Keratinocyte (primary cell): ENCODE measurements at places on chromosomes 7 and 10.
A peak's percentile ranks its signal among the peaks of the same experiment; 100 is the strongest.

DNA sequence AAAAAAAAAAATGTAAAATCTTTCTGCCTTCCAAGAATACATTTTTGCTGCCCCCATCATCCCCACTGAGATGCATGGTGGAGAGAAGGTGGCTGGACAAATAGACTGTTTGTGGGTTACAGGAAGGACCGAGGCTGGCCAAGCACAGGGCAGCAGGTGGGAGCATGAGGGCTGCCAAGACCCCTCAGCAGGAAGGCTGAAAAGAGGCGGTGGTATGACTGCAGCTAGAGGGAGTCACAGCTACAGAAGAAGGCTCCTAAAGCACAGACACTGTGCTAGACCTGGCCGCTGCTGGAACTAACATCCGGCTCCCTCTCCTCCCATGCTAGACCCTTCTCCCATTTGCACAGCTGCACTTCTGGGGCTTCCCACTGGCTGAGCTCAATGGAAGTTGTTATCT is 289.6 kb downstream of the TCERG1L start:
- H3K4me3 ChIP-seq = no peak overlapping the region
- no peaks in the 10 kb centered on the region for H3K36me3 ChIP-seq
- H3K27me3 ChIP-seq = no peaks in the 10 kb centered on the region
- no peak overlapping the region for H3K27ac ChIP-seq

DNA sequence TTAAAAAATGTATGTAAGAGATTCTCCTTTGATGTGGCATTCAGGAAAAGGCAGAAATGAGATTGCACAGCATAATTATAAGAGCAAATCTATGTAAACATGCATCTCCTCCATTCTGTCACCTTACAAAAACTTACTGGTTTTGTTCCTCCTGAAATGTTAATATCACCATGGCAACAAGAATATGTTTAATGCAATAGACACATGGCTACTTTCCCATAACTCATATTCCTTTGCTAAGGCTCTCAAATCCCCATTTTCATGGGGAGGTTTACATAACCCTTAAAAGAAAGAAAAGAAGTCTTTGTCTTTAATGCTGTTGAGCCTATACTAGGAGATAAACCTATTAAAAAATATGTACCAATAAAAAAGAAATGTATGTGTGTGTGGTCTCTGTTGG is 136.2 kb downstream of the ANK3 start:
- no peak overlapping the region for H3K4me3 ChIP-seq
- no peaks in the 10 kb centered on the region for H3K4me1 ChIP-seq
- no peak overlapping the region for H3K27ac ChIP-seq
- no peak for DNase-seq
- no peaks in the 10 kb centered on the region for H3K36me3 ChIP-seq

GRCh38 chr7:27269455-27269854 is 26.9 kb downstream of the EVX1 start:
- no peaks in the 10 kb centered on the region for H3K27me3 ChIP-seq
- no peak for DNase-seq
- H3K4me1 ChIP-seq = no peaks in the 10 kb centered on the region
- no peaks in the 10 kb centered on the region for H3K36me3 ChIP-seq
- H3K27ac ChIP-seq = no peak overlapping the region

DNA sequence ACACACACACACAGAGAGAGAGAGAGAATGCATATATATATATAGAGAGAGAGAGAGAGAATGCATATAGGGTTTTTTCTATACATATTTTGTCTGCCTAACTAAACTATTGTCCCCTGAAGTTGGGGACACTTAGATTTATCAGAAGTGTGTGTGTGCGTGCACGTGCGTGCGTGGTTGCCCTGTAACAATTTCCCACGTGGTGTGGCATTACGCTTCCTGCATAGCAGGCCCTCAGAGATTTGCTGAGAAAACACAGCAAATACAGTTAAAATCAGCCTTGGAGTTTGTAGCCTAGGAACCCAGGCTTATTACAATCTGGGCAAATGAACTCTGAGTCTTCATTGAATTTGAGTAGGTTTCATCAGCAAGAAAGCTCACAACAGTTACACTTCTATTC is 14.7 kb downstream of the RNF32 start:
- DNase-seq = no peak
- no peaks in the 10 kb centered on the region for H3K36me3 ChIP-seq
- no peak overlapping the region for H3K4me3 ChIP-seq
- H3K27me3 ChIP-seq = no peaks in the 10 kb centered on the region
- peaks cover 3% of the 10 kb centered on the region for H3K4me1 ChIP-seq

DNA sequence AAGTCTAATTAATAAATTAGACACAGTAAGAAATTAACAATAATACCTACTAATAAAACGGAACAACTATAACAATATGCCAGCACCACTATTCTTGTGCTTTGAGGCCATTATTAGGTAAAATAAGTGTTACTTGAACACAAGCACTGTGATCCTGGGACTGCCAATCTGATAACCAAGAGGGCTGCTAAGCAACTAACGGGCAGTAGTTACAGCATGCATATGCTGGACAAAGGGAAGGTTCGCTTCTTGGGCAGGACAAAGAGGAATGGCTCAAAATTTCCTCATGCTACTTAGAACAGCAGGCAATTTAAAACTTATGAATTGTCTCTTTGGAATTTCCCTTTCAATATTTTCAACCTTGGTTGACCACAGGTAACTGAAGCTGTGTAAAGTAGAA is 718.6 kb downstream of the SORCS3 start:
- no peak for DNase-seq
- H3K27me3 ChIP-seq = no peaks in the 10 kb centered on the region
- H3K36me3 ChIP-seq = no peaks in the 10 kb centered on the region
- no peak overlapping the region for H3K27ac ChIP-seq

GRCh38 chr7:95323410-95324129 is 762 bp downstream of the PON1 start:
- H3K4me3 ChIP-seq = no peak overlapping the region
- H3K27me3 ChIP-seq = peaks cover 12% of the 10 kb centered on the region
- H3K36me3 ChIP-seq = no peaks in the 10 kb centered on the region
- no peaks in the 10 kb centered on the region for H3K4me1 ChIP-seq
- no peak overlapping the region for H3K27ac ChIP-seq
- DNase-seq = no peak

DNA sequence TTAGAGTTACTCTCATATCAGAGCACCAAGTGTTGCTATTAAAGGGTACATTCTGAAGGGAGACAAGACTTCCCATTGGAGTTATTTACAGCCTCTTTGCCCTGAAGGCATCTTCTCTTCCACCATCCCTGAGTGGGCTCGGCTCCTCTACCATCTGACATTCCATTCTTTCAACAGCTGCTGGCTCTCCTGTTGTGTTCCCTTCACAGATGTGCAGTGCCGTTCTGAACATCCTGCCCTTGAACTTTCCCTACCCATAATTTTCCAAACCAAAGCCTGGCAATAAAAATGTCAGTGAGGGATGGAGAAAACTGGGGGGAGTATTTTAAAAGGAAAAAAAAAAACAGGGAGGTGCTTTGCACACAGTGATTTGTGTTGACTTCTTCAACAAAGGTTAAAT is 392.9 kb downstream of the KCNMA1 start:
- no peaks in the 10 kb centered on the region for H3K27me3 ChIP-seq
- peaks cover 9% of the 10 kb centered on the region for H3K4me1 ChIP-seq
- H3K27ac ChIP-seq = no peak overlapping the region
- H3K4me3 ChIP-seq = no peak overlapping the region

GRCh38 chr7:114112806-114113205 is 194.0 kb upstream of the PPP1R3A start:
- H3K27me3 ChIP-seq = no peaks in the 10 kb centered on the region
- no peaks in the 10 kb centered on the region for H3K4me1 ChIP-seq
- H3K4me3 ChIP-seq = no peak overlapping the region
- no peaks in the 10 kb centered on the region for H3K36me3 ChIP-seq

DNA sequence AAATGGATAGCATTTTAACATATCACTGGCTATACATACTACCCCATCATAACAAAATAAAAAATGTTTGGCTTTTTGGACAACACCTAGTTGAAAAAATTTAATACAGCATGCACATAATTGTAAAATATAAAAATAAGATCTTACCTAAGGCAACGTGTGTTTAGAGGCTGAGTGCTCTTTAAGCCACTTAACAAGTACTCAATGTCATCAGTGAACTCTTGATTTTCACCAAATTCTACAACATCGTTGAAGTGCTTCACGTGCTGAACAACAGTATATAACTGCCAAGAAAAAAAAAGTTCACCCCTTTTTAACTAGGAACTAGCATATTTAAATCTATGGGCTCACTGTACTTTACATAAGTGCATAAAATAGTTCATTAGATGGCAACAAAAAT is 49.5 kb downstream of the WAPL start:
- H3K27me3 ChIP-seq = no peaks in the 10 kb centered on the region
- H3K4me3 ChIP-seq = no peak overlapping the region
- no peak overlapping the region for H3K27ac ChIP-seq
- peaks cover 13% of the 10 kb centered on the region for H3K36me3 ChIP-seq
- H3K4me1 ChIP-seq = peaks cover 2% of the 10 kb centered on the region

- H3K27ac ChIP-seq = no peak overlapping the region
- no peaks in the 10 kb centered on the region for H3K4me1 ChIP-seq
- DNase-seq = no peak
- no peaks in the 10 kb centered on the region for H3K27me3 ChIP-seq
- H3K4me3 ChIP-seq = no peak overlapping the region
These were observed 66.5 kb downstream of the ANLN start for GRCh38 chr7:36456138-36456537.

DNA sequence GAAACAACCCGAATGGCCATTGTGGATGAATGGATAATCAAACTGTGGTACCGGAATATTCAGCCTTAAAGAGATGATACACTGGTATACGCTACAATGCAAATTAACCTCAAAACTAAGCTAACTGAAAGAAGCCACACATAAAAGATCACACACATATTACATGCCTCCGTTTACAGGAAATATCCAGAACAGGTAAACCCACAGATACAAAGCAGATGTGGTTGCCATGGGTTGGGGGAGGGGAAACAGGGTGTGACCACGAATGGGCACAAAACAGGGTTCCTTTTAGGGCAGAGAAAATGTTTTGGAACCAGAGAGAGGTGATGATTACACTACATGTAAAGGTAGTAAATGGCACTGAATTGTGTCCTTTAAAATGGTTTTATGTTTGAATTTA is 16.6 kb downstream of the ESYT2 start:
- H3K4me1 ChIP-seq = peaks cover 51% of the 10 kb centered on the region
- peaks cover 7% of the 10 kb centered on the region for H3K36me3 ChIP-seq
- H3K27ac ChIP-seq = no peak overlapping the region

GRCh38 chr10:23780331-23780730 is 341.5 kb downstream of the OTUD1 start:
- no peaks in the 10 kb centered on the region for H3K4me1 ChIP-seq
- DNase-seq = no peak
- no peak overlapping the region for H3K4me3 ChIP-seq
- no peaks in the 10 kb centered on the region for H3K36me3 ChIP-seq

GRCh38 chr7:127107601-127108007 is 145.1 kb downstream of the GRM8 start:
- no peaks in the 10 kb centered on the region for H3K4me1 ChIP-seq
- no peaks in the 10 kb centered on the region for H3K27me3 ChIP-seq
- DNase-seq = peak; percentile 4

DNA sequence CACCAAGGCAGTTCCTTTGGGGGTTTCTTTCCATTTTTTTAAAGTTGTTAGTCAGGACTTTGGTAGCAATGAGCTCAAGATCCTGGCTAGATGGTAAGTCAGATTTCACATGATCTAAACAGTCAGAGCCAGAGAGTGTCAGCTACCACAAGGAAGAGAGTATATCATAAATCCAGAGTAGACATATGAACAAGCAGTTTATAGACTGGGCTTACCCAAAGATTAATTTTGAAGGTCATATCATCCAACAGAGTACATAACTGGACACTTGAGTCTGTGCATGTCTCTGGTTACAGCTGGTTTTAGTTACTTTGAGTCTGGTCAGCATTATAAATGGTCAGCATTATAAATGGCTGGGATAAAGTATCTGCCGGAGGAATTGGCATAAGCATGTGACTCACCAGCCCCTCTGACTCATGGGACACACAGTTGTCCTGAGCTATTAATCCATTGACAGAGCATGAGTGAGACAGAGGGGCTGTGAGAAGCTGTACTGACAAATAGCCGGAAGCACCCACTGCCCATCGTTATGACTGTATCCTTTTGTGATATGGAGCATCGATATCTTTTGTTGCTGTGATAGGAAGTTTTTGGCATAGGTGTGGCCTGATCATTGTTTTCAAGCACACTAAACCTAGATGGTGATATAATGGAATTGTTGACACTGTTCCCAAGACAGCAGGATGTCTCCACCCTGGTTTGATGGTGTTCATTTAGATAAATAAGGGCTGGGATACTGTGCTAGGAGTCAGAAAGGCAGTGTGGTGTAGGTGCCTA is 19.3 kb downstream of the PPP1R3C start:
- H3K4me1 ChIP-seq = peaks cover 45% of the 10 kb centered on the region
- peak overlapping the region; percentile 66 for H3K27ac ChIP-seq
- no peaks in the 10 kb centered on the region for H3K27me3 ChIP-seq

DNA sequence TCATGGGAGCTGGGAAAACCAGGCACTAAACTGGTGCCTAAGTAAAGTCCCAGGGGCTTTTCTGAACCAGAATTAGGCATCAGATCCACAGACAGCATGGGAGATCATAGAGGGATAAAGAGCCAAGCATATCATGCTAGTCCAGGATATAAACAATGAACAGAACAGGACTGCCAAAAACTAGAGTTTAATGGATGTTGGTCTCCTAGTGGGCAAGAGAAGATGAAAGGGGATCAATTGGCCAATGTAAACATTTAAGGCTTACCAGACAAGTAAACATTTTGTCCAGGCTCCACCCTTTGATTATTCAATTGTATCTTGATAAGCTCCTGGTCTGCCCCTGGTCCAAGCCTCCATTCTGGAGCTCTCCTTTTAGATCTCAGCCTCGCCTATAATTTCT is 18.9 kb downstream of the MACC1 start:
- no peak for DNase-seq
- peaks cover 30% of the 10 kb centered on the region for H3K4me1 ChIP-seq

GRCh38 chr7:135109976-135110375 is 37.9 kb upstream of the TMEM140 start:
- no peaks in the 10 kb centered on the region for H3K27me3 ChIP-seq
- no peaks in the 10 kb centered on the region for H3K4me1 ChIP-seq
- no peaks in the 10 kb centered on the region for H3K36me3 ChIP-seq
- H3K4me3 ChIP-seq = no peak overlapping the region

- no peaks in the 10 kb centered on the region for H3K36me3 ChIP-seq
- peaks cover 7% of the 10 kb centered on the region for H3K27me3 ChIP-seq
- no peak overlapping the region for H3K27ac ChIP-seq
- H3K4me1 ChIP-seq = no peaks in the 10 kb centered on the region
These were observed 15.4 kb downstream of the ADCYAP1R1 start for GRCh38 chr7:31067491-31067890.
